Stimulated activated CD4-positive, alpha-beta T cell treated with anti-CD3 and anti-CD28 coated beads, TNF-alpha, amount 100 ng/mL, for 24 hours (primary cell): ENCODE measurements at places on chromosomes 7 and 10.

GRCh38 chr7:26657206-26657641 is 207.2 kb downstream of the SKAP2 start:
- no peak for DNase-seq

DNA sequence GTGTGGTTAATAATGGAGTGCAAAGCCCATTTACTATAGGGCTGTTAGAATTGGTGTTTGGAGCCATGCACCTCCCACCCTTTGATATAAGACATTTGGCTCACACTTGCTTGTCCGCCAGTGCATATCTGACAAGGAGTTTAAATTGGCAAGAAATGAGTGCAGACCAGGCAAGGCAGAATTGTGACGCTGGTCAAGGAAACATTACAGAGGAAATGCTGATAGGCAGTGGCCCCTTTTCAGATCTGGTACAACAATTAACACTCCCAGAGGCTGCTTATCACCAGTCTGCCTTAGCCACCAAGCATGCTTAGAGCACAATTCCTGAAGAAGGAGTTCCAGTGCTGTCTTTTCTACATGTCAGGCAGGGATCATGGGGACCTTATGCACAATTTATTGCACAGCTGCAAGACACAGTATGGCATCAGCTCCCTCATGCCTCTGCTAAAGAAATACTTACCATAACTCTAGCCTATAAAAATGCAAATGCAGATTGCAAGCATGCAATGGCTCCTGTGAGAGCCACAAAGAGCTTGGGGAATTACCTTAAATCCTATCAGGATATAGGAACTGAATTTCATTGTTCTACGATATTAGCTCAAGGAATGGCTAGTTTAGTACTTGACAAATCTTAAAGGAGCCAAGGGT is 35.2 kb downstream of the OR13A1 start:
- DNase-seq, result no peak

- no peak for DNase-seq
These were observed 17.7 kb downstream of the LDB1 start for GRCh38 chr10:102102421-102102820.

GRCh38 chr7:132966754-132967469 is 115.0 kb downstream of the CHCHD3 start:
- no peak for DNase-seq

DNA sequence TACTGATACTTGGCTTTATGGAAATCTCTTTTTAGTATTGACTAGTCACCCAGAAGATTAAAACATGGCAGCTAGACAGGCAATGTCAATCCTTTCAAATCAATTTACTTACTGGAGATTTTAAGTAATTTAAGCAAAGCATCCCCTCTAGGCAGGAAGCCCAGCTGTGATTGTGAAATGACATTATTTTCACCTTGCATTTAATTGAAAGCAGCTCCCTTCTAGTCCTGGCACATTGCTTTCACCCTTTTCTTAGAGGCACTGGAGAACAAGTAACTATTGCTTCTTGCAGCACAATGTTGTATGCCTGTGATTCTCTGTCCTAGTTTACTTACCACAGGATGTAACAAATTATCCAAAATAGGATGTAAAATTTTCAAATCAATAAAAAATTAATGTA is 13.3 kb downstream of the ST7 start:
- DNase-seq, result no peak

GRCh38 chr10:103840740-103841070 is 14.7 kb downstream of the SH3PXD2A start:
- DNase-seq, result no peak

DNA sequence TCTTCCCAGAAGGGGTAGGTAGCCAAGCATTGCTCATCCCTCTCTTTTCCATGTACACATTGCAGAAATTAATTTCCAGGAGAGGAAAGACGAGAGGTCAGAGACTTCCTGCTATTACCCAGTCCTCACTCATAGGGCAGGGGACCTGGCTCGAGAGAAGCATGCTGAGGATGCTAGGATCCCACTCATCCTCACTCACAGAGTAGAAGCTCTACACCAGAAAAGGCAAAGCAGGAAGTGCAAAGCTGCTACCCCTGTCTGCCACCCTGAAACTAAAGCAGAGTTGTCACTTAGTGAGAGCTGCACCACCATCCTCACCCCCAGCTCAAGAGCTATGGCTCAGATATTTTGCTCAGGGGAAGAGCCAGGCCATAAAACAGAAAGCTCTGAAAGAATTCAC is 9.9 kb downstream of the OR9A2 start:
- DNase-seq, result no peak

- DNase-seq, result peak; percentile 22
These were observed 92.9 kb downstream of the SVOPL start for GRCh38 chr7:138608275-138608674.

- no peak for DNase-seq
These were observed 255.0 kb upstream of the SEMA3C start for GRCh38 chr7:81173766-81174281.
